ENCODE measurements at places on chromosomes 11 and 22.

DNA sequence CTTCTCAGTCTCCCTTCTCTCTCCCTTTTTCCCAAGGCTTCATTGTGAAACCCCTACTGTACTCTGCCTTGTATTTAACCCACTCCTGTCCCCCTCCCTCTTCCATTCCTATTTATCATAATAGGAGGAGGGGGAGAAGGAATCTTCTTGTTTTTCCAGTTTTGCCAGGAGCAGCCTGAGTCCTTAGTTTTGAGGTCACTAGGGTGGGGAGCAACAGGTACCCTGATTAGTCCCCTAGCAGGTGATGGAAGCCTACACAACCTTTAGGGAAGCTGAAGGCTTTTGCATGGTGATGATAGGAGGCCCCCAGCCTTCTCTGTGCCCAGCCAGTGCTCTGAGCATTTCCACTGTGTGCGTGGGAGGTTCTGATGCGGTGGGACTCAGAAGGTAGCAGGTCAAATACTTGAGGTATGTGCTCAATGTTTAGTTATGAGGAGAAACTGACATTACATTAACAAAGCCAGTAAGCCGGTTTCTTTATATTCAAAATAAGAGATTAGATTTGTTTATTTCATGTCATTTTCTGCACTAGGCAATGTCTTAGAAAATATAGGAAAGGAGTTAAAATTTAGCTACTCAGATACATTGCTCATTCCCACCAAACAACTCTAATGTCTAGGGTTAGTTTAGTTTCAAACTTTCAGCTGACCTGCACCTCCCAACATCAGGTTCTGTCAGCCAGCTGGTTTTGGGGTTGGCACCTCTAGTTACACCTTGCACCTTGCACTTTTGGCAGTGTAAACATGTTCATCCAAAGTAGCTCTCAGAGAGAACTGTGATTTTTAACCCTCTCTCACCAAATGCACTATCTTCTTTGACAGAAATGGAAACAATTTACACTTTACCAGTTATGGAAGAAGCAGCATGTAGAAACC, 26.0 kb downstream of the PARVA start:
- no peak for DNase-seq

DNA sequence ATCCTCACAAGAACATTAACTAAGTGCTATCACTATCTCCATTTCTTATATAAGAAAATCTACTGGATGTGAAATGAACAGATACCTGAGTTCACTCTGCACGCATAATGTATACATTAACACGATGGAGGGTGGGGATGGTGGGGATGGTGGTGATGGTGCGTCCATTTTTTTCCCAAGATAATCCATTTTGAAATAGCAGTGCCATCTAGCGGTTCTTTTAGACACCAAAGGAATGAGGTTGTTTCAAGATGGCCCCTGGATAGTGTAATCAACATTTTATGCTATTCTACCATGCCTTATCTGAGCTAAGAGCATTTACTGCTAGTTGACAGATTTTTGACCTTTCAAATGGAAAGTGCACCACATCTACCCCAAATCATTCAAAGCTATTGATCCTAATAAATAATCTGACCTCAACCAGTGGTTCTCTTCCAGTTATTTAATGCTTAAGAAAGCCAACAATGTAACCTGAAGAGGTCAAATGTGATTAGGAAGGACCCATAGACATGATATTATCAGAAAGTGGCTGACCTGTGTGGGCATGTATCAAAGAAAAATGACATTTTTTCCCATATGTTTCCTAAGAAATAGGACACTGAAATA, 714.7 kb upstream of the TENM4 start:
- DNase-seq = no peak

- peak; percentile 10 for DNase-seq
Observed at GRCh38 chr22:29152045-29152953, 53.4 kb upstream of the EMID1 start.

GRCh38 chr11:116357784-116358544, 414.8 kb downstream of the BUD13 start:
- no peak for DNase-seq

DNA sequence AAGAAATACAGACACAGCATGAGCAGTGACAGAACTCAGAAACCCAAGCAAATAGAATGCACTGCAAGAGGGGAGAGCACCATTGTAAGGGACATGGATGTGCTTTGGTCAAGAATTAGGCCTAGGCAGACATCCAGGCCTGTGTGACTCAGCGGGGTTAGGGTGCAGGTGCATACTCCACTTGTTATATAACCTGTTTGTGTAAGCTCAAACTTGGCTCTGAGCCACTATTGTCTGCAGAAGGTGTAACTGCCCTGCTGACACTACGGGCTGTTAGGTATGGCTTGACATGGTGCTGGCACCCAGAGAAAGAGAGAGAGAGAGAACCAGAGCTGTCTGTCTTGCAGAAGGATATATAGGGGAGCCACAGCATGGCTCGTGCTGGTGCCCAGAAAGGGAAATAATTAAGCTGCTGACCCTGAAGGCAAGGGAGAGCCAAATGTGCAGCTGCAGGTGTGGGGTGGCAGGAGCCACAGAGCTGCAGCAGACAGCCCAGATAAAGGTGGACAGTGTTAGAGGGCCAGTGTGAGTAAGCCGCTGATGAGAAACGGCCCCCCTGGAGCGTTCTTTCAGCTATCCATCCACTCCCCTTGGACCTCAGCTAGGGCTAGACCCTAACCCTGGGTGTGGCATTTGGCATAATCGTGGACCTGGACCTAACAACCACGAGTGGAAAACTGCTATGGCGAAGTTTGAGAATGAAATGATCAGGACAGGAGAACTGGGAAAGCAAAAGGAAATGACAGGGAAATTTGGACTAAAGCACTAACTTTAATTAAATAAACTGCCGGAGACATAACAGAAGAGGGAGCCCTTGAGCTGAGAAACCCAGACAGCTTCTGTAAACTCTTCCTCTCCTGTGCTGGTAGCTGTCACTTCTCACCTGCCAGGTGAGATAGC, 253.0 kb upstream of the CCDC179 start:
- peak; percentile 92 for DNase-seq

DNA sequence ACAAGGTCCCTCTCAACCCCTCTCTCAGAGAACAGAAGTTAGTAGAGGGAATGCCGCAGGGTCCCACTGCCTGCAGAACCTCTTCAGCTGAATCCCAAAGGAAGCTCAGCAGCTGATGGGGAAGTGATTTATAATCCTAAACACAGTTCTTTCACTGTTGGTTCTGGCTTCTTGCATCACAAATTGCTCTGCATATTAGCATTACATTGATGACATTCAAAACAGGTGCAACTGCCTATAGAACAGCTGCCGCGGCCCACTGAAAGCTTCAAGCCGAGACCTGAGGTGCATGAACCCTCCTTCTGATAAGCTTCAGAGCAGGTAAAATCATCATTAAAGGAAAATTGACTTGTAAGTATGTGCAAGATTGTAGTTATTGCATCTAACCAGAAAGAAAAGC, 75.2 kb upstream of the KIRREL3 start:
- DNase-seq = no peak

- DNase-seq = no peak
Observed at GRCh38 chr22:16932577-16932976, 75.4 kb downstream of the GAB4 start.

GRCh38 chr22:18955696-18956095, 19.6 kb upstream of the PRODH start:
- DNase-seq = no peak

GRCh38 chr11:114886644-114887265, 208.4 kb downstream of the NXPE2 start:
- DNase-seq = no peak

GRCh38 chr22:36194971-36195370, 6.6 kb downstream of the APOL4 start:
- DNase-seq = peak; percentile 43

DNA sequence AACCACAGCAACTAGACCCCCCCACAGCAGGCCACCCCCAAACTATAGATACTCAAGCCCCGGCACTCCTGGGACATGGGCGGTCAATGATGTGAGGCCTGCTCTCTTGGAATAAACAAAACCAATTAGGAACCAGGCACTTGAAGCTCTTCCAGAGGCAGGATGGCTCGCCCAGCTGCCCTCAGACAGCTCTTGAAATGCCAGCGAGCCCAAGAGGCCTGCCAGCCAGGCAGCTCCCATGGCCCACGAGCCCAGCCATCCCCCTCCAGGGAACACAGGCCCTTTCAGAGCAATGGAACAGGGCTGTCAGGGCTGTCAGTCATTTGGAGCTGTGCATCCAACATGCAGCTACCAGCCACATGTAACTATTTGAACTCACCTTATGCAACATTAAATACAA, 34.0 kb upstream of the TFIP11 start:
- DNase-seq = peak; percentile 47

- DNase-seq = no peak
Observed at GRCh38 chr11:22668005-22668796, 1.8 kb downstream of the GAS2 start.

DNA sequence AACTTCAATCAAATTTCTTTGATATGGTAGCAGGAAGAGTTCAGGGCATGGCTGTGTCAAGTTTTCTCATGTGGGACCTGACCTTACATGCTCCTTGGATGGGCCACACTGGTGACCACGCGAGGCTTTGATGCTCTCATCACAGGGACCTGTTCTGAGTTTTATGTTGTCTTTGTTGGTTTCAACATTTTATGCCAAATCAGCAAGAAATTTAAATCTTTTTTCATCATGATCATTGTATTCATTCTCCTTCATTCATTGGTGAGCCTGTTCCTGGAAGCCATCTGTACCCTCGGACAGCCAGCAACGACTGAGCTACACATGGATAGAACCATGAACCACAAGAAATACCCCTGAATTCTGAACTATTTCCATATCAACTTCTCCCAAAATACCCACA, 10.5 kb upstream of the NFAM1 start:
- DNase-seq = no peak

GRCh38 chr22:35231585-35232084, 25.7 kb upstream of the HMGXB4 start:
- peak; percentile 81 for DNase-seq

DNA sequence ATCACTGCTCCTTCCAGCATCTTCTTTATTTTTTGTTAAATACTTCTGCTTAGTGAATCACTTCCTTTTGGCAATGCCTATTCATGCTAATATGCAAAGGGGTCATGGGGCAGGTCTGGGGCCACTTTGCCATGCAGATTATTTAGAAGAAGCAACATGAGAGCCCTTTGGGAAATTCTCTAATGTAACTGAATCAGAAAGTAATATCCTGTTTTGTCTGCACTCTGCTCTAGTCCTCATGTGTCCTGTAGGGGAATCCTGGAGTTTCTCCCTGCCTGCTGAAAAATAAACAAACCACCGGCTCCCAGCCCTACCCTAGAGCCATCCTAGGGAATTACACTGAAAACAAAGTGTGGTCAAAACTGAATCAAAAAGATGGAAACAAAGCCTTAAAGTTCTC, 176.5 kb upstream of the POU2AF2 start:
- no peak for DNase-seq

DNA sequence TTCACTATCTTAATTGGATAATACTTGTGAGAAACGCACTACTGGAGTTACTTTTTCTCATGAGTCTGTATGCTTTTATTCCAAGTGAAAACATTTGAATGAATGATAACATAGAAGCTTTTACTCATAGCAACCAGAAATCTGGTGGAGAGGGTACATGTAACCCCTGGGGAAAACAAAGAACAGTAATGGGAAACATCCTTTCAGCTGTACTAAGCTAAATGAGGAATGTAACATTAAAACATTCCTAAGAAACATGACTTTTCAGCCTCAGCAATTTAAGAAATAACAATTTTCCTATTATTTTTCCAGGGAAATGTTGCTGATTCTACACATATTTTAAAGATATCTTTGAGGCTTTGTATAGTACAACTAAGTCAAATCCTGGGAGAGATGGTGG, 97.2 kb upstream of the CEP126 start:
- no peak for DNase-seq

GRCh38 chr11:113376156-113376555, 11.4 kb upstream of the ANKK1 start:
- DNase-seq = no peak
